Activated naive CD4-positive, alpha-beta T cell treated with anti-CD3 and anti-CD28 coated beads, Interleukin-2, amount 10 ng/mL, durations not matched to agents 7 days and 5 days (primary cell): ENCODE measurements at places on chromosomes 2 and 18.

DNA sequence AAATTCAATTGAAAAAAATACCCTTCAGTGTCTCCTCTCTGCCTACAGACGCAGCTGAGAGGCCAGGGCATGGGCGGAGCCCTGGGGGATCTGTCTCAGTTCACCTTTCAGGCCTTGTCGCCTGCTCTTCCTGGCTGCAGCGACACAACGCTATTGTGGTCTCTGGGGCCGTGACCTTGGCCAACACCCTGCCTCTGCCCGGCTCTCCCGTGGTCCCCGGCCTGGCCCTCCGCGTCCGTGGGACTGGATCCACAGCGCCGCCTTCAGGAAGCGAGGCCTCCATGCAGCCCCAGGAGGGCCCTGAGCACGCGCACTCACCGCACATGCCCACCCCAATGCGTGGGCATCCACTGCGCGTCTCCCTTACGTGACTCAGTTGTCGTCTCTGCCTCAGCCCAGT lies 81.1 kb downstream of the MRPS9 start:
- no peak overlapping the region for H3K4me3 ChIP-seq
- DNase-seq, result no peak
- H3K4me1 ChIP-seq, result no peaks in the 10 kb centered on the region

GRCh38 chr2:42569116-42569711 lies 782 bp downstream of the MTA3 start:
- DNase-seq, result peak; percentile 45
- peak overlapping the region; percentile 93 for H3K27ac ChIP-seq
- peaks cover 9% of the 10 kb centered on the region for H3K27me3 ChIP-seq
- H3K36me3 ChIP-seq, result peaks cover 15% of the 10 kb centered on the region
- peaks cover 32% of the 10 kb centered on the region for H3K4me1 ChIP-seq

DNA sequence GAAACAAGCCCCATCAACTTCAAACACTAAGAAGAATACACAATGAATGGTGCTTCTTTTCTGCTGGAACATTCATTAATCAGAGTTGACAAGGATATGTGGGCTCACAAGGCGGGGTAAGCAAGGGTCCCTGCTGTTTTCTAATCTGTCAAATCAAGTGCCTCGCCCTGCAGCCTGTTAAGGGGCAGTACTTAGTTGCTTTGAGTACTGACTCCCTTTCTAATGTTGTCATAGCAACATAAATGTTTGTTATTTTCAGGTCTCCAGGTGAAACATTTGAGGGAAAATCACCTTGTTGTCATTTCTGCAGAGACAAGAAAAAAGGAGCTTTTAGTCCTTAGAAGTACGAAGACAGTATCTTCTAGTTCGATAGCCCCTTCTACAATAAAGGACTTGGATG lies 284.7 kb upstream of the PKDCC start:
- no peaks in the 10 kb centered on the region for H3K36me3 ChIP-seq
- no peak for DNase-seq
- H3K27me3 ChIP-seq, result no peaks in the 10 kb centered on the region
- no peak overlapping the region for H3K4me3 ChIP-seq

- H3K4me1 ChIP-seq, result no peaks in the 10 kb centered on the region
- no peak overlapping the region for H3K27ac ChIP-seq
- no peaks in the 10 kb centered on the region for H3K36me3 ChIP-seq
- no peak for DNase-seq
- no peak overlapping the region for H3K4me3 ChIP-seq
These were observed 20.5 kb upstream of the NYAP2 start for GRCh38 chr2:225378984-225379383.

DNA sequence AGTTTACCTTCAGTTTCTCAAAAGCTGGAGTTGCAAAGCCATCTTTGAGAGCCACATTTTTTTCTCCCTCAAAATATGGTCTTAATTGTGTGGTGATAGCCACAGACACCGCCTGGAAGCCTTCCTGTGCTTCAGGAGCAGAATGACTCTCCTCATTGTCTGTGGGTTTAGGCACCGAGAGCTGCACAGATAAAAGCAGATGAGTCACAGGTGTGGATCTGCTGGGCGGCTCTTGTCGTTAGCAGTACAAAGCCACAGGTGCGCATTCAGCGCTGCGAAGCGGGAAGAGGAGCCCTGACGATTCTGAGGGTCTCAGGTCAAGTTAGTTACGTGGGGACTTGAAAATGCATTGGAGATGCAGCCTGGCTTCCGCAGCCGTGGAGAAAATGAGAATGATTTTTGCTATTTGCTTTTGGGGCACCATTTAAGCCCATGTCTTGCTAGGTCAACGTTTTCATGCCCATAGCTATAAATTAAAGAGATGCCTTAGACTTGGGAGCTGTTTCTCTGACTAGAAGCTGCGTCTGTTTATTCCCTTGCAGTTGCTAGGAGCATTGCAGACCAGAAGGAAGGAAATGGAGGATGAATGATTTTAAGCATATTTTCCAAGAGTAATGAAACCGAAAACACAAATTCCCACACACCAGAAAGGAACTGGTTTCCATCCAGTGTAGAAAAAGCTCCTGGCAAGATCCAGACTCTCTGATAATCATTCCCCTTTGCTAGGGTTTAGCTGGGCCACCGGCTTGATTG lies 51.5 kb downstream of the KLHL29 start:
- no peaks in the 10 kb centered on the region for H3K36me3 ChIP-seq
- H3K27ac ChIP-seq, result no peak overlapping the region
- peaks cover 50% of the 10 kb centered on the region for H3K27me3 ChIP-seq
- H3K4me3 ChIP-seq, result no peak overlapping the region

GRCh38 chr2:86256982-86257381 lies 57.7 kb downstream of the MRPL35 start:
- H3K27ac ChIP-seq, result no peak overlapping the region
- DNase-seq, result no peak
- H3K4me3 ChIP-seq, result no peak overlapping the region
- no peaks in the 10 kb centered on the region for H3K36me3 ChIP-seq

DNA sequence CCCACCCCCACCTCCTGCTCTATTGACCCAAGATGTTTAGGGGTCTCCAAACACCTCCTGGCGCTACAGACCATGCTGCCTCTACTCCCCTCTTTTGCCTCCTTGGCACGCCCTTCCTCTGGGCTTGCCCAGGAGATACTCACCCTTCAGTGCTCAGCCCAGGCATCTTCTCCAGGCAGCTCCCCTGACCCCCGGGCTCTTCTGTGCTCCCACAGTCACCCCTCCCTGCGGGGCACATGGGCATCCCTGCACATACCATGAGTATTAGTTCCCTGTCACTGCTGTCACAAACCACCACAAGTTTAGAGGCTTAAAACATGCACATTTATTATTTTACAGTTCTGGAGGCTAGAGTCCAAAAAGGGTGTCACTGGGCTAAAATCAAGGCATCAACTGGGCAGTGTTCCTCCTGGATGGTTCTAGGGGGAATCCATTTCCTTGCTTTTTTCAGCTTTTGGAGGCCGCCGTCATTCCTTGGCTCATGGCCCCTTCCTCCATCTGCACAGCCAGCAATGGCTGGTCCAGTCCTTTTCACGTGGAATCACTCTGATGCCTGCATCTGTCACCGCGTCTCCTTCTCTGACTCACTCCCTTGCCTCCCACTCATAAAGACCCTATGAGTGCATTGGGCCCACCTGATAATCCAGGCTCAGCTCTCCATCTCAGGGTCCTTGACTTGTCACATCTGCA lies 230.4 kb upstream of the COPS8 start:
- H3K4me1 ChIP-seq, result no peaks in the 10 kb centered on the region
- no peak for DNase-seq
- no peak overlapping the region for H3K27ac ChIP-seq

DNA sequence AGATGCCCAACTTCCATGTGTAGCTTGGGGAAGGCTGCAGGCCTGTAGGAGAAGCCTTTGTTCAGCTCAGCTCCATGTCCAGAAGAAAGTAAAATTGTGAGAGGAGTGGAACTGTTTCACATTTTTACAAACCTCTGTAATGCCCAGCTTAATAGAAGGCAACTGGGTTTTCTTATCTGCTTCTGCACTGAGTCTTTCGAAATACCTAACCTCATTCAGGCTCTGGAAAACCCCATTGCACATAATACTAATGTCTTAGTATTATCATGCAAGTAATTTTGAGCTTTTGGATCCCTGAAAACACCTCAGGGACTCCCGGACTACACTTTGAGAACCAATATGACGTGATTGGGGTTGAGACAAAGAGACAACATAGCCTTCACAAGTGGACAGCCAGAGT lies 5.8 kb downstream of the SMIM21 start:
- no peak overlapping the region for H3K4me3 ChIP-seq
- H3K36me3 ChIP-seq, result no peaks in the 10 kb centered on the region
- H3K27me3 ChIP-seq, result no peaks in the 10 kb centered on the region
- H3K4me1 ChIP-seq, result no peaks in the 10 kb centered on the region

GRCh38 chr2:54568876-54569321 lies 112.8 kb downstream of the SPTBN1 start:
- peak overlapping the region; percentile 94 for H3K27ac ChIP-seq
- DNase-seq, result peak; percentile 37
- no peaks in the 10 kb centered on the region for H3K27me3 ChIP-seq

DNA sequence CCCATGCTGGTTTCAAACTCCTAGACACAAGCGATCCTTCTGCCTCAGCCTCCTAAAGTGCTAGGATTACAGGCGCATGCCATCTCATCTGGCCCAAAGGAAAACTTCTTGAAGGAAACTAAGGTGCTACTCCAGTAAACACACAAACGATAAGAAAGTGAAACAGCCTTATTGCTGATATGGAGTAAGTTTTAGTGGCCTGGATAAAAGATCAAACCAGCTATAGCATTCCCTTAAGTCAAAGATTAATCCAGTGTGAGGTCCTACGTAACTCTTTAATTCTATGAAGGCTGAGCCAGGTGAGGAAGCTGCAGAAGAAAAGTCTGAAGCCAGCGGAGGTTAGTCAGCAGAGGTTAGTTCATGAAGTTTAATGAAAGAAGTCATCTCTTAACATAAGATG lies 40.8 kb upstream of the POTEE start:
- no peak for DNase-seq
- no peaks in the 10 kb centered on the region for H3K4me1 ChIP-seq
- H3K27me3 ChIP-seq, result peaks cover 5% of the 10 kb centered on the region
- no peak overlapping the region for H3K27ac ChIP-seq
- H3K4me3 ChIP-seq, result no peak overlapping the region

DNA sequence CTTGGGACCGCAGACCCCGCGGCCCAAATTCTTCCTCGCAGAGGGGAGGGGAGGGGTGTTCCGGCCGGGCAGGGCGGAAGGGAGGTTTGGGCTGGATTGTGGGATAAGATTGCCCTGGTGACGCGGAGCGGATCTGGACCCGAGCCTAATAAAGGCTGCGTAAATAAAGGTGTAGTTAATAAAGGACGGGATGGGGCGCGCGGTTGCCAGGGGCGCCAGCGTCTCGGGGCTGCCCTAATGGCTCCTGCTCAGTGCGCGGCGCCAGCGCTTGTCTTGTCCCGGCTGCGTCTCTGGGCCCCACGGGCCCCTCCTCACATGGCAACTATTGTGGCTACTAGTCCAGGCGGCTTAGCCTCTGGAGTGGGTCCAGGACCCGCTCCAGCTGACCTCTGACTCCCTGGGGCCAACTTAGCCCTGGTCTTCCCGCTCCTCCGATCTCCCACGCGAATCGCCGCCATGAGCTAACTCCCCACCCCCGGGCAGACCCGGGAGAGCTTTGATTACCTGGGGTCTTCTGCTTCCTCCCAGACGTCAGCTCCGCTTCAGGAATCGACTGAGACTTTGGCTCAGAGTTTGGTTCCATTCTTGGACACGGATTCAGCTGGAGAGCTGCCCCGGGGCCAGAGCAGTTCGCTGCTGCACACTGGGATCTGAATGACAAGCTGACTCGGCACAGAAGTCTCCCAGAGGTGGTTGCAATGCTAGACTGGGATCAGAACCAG lies 36.5 kb downstream of the SLC25A52 start:
- H3K4me1 ChIP-seq, result peaks cover 10% of the 10 kb centered on the region
- peak; percentile 21 for DNase-seq
- H3K27ac ChIP-seq, result no peak overlapping the region
- H3K36me3 ChIP-seq, result no peaks in the 10 kb centered on the region
- peaks cover 43% of the 10 kb centered on the region for H3K27me3 ChIP-seq
- H3K4me3 ChIP-seq, result peak overlapping the region; percentile 73

- no peak overlapping the region for H3K4me3 ChIP-seq
- H3K27me3 ChIP-seq, result no peaks in the 10 kb centered on the region
- peak overlapping the region; percentile 68 for H3K27ac ChIP-seq
- no peak for DNase-seq
- peaks cover 91% of the 10 kb centered on the region for H3K4me1 ChIP-seq
These were observed 11.0 kb downstream of the ITGA4 start for GRCh38 chr2:181467966-181468707.

- peaks cover 10% of the 10 kb centered on the region for H3K27me3 ChIP-seq
- DNase-seq, result no peak
- no peak within 1 kb of the TSS for H3K27ac ChIP-seq
- no peaks in the 10 kb centered on the region for H3K4me1 ChIP-seq
- no peaks in the 10 kb centered on the region for H3K36me3 ChIP-seq
- H3K4me3 ChIP-seq, result no peak within 1 kb of the TSS
These were observed at the start of gene SERPINB12 for GRCh38 chr18:63542069-63542468. SERPINB12 (plus strand) TSS chr18:63542369; CDS start chr18:63556160, 13,791 bp downstream.

- no peaks in the 10 kb centered on the region for H3K36me3 ChIP-seq
- H3K4me3 ChIP-seq, result no peak overlapping the region
- no peak for DNase-seq
- no peaks in the 10 kb centered on the region for H3K4me1 ChIP-seq
- H3K27me3 ChIP-seq, result no peaks in the 10 kb centered on the region
These were observed 475.6 kb downstream of the TDRD15 start for GRCh38 chr2:21599417-21599816.

DNA sequence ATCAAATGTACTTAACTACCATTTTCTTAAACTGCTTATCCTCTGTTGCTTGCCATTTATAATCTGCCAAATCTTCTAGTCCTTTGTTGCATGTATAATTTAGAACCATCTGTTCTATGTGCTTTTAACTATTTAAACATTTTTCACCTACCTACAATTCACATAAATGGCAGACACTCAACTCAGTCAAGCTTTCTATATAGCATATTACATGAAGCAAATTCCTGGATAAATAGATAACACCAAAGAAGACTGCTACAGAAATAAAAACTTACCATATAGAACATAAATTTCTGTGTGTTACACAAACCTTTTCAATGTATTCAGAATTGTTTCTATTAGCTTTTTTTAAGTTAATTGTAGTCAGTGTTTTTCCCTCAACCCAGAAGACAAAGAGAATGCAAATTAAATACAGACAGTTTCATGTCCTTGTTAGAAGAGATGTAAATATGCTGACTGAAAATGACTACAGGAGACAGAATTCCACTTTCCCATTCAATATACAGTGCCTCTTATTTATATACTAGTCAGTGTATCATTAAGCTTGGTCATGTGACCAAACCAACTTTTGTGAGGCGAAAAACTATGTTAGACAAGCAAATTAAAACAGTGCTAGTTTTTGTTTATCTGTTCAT lies 2.6 kb downstream of the BAZ2B start:
- no peak overlapping the region for H3K27ac ChIP-seq
- no peak for DNase-seq
- H3K4me1 ChIP-seq, result peaks cover 12% of the 10 kb centered on the region
- H3K36me3 ChIP-seq, result peaks cover 1% of the 10 kb centered on the region
- H3K4me3 ChIP-seq, result no peak overlapping the region

DNA sequence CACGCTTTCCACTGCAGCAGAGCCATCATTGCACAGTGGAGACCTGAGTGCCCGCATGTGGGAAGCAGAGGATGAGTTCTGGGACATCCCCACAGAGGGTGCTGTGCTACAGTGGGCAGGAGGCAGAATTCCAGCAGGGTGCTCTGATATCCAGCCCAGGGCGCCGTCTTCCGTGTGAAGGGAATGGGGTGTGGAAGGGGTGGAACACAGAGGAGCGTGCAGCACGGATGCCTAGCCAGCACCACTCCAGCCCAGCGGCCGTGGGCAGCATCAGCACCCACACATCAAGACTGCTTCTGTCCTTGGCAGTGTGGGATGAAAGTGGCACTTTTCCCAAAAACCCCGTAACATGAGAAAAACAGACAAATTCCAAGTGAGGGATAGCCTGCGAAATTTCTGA lies 134.3 kb downstream of the ZNF236 start:
- peaks cover 40% of the 10 kb centered on the region for H3K36me3 ChIP-seq
- no peak for DNase-seq

- H3K36me3 ChIP-seq, result no peaks in the 10 kb centered on the region
- DNase-seq, result no peak
- H3K27ac ChIP-seq, result no peak overlapping the region
- no peak overlapping the region for H3K4me3 ChIP-seq
These were observed 95.5 kb downstream of the CCDC102B start for GRCh38 chr18:68893354-68893753.
